Left renal cortex interstitium (tissue), 4 donors: ENCODE measurements at places on chromosomes 5 and 9. TPM values are rescaled to one million over a fixed set of nuclear protein-coding genes. Genes with fewer than 3 reads are reported as not detected.

PCDHGA1 gene
- 1.0 TPM for polyA plus RNA-seq

DNA sequence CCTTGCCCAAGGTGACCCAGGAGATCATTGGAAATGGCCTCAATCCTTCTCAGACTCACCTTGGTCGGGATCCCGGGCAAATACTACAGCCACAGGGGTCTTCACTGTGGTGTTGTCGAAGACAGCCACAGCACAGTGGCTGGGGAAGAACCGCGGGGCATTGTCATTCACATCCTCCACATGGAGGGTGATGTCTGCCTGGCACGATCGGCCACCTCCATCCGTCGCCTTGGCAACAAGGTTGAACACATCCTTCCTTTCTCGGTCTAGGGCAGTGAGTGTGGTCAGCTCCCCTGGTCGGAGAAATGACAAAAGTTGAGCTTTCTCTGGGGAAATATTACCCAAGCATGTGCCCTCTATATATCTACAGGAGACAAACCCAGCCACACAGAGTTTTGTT is 56.8 kb downstream of the FAT2 start:
- no peak for DNase-seq

- no peak for DNase-seq
Measured at GRCh38 chr5:175728885-175729828, 71.3 kb downstream of the HRH2 start.

GRCh38 chr5:38433160-38433861 is 123.1 kb downstream of the LIFR start:
- DNase-seq: no peak

GRCh38 chr9:111803924-111804323 is 9.2 kb upstream of the SHOC1 start:
- DNase-seq: no peak

- DNase-seq: no peak
Measured at GRCh38 chr5:149062371-149063016, 368 bp downstream of the SH3TC2 start.

GRCh38 chr9:120366644-120367019 is 213.3 kb downstream of the CDK5RAP2 start:
- DNase-seq: no peak

EMB gene
- 3.7 TPM for polyA plus RNA-seq

DNA sequence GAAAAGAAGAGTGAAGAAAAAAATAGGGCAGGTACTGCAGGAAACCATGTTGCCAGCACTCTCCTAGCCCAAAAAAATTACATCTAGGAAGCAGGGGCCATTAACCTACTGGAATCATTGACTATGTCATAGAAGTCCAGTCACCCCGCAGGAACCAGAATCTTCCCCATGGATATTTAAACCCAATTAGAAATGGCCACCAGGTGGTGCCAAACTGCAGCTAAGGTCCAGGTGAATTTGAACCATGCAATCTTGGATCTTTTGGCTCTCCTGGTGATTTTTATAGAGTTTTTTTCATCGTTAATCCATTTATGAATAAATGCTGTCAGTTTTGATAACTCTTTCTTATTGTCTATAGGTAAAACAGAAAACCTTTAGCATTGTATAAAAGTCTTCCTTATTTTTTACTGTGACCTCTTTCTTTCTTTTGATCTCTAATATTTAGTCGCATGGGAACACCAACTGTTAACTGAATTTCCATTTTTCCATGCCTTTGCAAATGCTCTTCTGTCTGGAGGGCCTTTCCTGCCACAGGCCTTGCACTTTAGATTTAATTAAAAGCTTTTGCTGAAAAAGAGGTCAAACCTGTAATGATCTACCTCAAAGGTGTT is 147.5 kb upstream of the FGF10 start:
- DNase-seq: no peak

GRCh38 chr9:124000784-124001457 is 10.6 kb upstream of the LHX2 start:
- DNase-seq: no peak

PRRT1B gene
- polyA plus RNA-seq: 0.78 TPM

DNA sequence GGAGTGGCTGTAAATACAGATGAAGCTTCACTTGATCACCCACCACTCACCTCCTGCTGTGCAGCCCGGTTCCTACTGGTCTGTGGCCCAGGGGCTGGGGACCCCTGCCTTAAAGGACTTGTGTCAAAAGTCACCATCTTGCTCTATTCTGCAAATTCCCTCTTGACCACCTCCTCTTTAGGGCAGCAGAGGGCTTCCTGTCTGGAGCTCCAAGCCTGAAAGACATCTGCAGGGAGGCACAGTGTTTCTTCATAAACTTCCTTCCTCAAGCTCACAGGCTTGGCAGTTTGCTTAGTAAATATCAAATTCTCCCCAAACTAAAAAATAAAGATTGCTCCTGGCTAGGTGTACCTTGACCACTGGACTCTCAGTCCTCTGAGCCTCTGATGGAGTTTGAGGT is 104.4 kb downstream of the FRMD3 start:
- DNase-seq: no peak

TMEM245 gene
- polyA plus RNA-seq: 78.0 TPM

DNA sequence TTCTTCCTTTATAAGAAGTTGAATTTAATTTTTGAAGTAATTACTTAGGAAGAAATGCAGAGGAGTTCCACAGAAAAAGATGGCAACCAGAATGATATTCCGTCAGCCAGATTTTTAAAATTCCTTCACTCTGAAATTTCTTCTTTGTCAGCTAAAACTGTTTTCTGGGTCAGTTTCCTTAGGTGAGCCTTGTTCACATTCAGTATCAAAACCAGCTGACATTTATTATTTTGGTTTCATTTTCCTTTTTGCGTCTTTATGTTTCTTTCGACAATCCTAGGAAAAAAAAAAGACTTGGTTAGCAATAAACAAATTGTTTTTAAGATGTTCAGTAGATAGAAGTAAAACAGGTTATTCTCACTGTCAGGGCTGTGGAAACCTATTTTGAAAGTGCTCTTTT is 4.1 kb upstream of the IARS1 start:
- no peak for DNase-seq

FAM169A gene
- 19.7 TPM for polyA plus RNA-seq
